Activated naive CD8-positive, alpha-beta T cell treated with anti-CD3 and anti-CD28 coated beads, Interleukin-2, amount 50 U/mL, for 24 hours (primary cell): ENCODE measurements at places on chromosomes 5 and 9.

- DNase-seq: no peak
Measured at GRCh38 chr5:125750147-125750860, 672.9 kb upstream of the GRAMD2B start.

DNA sequence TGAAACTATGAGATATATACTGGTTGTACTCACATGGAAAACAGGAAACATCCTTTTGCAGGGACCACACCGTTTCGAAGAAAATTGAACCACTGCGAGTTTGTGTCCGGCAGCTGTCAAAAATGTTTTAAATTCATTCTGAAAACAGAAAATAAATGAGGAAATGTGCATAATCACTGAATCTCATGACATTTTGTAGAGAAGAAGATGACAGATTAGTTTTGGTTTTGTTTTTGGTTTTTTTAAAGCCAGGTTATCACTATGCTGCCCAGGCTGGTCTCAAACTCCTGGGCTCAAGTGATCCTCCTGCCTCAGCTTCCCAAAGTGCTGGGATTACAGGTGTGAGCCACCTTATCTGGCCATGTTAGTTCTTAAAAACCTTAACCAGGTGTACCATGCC is 3.5 kb downstream of the TXNDC8 start:
- DNase-seq: no peak

DNA sequence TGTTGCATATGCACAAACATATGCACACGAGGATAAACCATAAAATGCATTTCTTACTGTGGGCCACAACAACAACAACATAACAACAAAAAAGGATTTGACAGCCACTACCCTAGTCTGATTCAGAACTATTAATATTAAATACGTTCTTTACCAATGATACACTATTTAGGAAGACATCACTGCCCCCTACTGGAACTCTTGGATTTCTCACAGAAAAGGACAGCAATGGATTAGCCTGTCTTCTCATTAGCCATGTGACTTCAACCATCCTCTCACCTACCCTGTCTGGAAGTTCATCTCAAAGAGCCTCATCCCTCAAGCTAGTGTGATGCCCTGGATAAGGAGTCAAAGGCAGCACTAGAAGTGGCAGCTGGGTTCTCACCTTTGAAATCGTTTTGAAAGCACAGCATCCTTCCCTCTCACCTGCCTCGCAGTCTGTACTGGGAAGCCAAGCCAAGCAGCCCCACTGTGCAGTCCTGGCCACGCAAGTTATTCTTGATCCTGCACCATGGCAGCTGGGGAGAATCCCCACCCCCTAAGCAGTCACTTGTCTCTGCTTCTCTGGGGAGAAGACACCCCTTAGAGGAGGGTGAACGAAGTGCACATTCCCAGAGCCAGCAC is 64.6 kb downstream of the SH3TC2 start:
- peak; percentile 15 for DNase-seq

DNA sequence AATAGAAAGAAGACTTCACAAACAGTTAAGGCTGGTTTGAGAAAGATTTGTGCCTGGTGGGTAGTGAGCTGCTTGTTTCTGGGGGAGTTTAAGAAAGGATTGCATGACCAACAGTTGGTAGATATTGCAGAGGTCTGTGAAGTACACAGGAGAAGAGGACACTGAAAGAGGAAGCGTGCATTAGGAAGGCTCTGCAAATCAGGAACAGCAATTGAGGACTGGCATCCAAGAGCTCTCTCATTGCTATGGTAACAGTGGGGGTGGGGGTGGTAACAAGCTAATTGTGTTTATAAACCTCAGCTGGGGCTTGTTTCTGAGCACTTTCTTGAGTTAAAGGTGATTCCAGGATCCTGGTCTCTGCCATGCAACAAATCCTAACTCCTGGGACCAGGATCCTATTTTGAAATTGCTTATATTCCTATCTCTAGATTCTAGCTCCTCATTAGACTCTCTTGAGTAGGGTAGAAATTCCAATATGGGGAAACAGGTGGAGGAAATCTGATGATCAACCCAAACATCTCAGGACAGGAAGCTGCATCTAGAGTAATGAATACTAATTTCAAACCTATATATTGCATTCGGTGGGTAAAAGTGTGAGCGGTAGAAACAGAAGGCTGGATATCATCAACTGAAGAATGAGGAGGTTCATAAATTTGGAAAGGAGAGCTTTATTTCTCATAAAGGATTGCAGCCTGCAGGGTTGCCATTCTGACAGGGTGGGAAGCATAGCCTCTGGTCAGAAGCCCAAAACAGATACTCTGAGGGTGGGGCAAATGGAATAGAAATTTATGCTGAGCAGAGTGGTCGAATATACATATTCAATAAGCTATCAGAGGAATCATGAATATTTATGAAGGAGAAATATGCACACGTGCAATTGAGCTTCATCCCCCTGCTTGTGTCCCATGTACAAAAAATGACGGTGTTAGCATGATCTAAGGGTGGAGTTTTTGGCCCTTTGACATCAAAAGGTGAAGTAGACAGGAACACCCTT is 79.4 kb downstream of the PTTG1 start:
- no peak for DNase-seq

GRCh38 chr5:73378070-73378469 is 70.5 kb downstream of the FOXD1 start:
- no peak for DNase-seq

DNA sequence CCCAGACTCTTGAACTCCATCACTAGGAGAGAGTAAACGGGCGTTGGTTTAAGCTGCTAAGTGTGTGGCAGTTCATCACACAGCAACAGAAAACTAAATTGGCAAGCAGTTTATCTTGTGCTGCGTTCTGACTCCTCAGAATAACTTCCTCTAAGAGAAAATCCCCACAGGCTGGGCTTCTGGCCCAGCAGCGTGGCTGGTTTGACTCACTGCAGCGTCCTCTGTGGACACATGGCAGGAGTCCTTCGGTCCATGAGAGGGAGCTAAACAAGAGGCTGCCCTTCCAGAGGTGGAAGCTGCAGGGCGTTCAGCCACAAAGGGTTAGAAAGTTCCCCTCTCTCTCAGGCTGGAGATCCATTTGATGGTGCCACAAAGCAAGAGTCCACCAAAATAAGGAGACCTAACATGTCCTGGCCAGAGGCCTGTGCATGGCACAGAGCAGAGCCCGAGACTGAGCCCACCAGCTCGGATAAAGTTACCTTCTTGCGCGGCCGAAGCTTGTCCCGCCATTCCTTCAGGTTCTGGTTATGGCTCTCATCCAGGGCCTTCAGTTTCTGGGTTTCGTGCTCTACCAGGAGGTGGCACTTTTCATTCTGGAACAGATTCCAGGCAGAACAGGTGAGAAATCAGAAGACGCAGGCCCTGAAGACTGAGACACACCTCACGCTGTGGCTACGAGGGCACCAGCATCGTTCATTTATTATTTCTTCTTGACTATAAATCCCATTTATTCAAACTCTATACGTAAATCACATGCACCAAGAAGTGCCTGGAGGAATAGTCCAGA is 46.2 kb upstream of the FBXW11 start:
- no peak for DNase-seq

GRCh38 chr9:757246-757881 is 84.1 kb upstream of the DMRT1 start:
- DNase-seq: no peak

GRCh38 chr9:18770131-18770908 is 262.7 kb downstream of the SAXO1 start:
- DNase-seq: no peak

DNA sequence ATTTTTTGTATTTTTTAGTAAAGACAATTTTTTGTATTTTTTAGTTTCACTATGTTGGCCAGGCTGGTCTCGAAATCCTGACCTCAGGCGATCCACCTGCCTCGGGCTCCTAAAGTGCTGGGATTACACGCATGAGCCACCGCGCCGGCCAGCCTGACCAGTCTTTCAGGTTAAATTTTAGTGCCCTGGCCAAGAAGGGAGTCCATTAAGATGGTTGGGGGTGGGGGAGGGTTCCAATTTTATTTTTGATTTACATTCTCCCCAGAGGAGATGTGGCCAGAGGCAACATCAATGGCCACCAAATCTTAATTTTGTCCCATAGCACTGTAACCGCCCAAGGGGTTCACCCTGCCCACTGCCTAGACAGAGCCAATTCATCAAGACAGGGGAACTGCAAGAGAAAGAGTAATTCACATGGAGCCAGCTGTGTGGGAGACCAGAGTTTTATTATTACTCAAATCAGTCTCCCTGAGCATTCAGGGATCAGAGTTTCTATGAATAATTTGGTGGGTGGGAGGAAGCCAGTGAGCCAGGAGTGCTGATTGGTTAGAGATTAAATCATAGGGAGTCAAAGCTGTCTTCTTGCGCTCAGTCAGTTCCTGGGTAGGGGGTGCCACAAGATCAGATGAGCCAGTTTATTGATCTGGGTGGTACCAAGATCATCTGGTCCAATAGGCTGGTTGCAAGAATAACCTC is 24.7 kb downstream of the TBCA start:
- peak; percentile 3 for DNase-seq

GRCh38 chr5:59430066-59430685 is 463.4 kb downstream of the PDE4D start:
- no peak for DNase-seq

GRCh38 chr9:121889990-121890563 is 203.0 kb downstream of the TTLL11 start:
- no peak for DNase-seq
